Kidney tubule cell (primary cell): ENCODE measurements at places on chromosomes 16 and 17.

DNA sequence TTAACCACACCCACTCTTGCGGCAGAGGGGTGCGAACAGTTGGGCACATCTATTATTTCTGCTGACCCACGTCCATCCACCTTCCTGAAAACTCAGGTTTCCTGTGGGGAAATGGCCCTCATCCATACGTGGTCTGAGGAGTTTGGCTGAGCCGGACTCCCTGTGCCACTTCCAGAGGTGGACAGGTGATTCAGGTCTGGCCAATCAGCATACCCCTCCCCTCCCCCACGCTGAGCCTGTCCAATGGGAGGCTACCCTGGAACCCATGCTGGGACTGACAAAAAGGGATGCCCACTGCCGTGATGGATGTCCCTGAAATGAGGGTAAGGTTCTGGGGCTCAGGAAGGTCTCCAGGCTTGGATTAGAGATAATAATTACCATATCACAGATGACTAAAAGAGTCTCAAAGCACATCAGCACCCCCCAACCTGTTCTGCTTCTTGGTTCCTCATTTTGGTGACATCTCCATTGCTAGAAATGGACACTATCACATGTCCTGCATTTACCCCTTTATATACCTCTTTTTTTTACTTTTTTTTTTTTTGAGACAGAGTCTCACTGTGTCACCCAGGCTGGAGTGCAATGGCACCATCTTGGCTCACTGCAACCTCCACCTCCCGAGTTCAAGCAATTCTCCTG lies 5.3 kb upstream of the MAPK7 start:
- DNase-seq = no peak

- DNase-seq = no peak
Observed at GRCh38 chr16:82134846-82135245, 35.2 kb downstream of the MPHOSPH6 start.

DNA sequence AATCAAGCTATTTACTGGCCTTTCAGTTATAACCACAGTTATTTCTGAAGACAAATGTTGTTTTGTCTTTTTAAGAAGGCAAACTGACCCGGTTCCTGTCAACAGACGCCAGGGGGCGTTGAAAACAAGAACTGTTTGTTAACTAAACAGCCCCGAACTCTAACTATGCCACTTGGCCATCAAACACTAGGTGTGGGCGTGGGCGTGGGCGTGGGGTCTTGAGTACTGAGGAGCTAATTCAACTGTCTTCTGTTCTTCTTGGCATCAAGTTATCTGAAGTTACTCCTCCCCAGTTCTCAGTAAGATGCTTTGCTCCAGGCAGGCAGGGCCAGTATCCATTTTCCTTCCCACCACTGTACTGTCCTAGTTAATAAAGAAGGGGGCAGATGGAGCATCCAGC lies 63.3 kb upstream of the MTMR4 start:
- peak; percentile 44 for DNase-seq

GRCh38 chr17:83057397-83057761 lies 22.0 kb upstream of the METRNL start:
- DNase-seq = no peak

DNA sequence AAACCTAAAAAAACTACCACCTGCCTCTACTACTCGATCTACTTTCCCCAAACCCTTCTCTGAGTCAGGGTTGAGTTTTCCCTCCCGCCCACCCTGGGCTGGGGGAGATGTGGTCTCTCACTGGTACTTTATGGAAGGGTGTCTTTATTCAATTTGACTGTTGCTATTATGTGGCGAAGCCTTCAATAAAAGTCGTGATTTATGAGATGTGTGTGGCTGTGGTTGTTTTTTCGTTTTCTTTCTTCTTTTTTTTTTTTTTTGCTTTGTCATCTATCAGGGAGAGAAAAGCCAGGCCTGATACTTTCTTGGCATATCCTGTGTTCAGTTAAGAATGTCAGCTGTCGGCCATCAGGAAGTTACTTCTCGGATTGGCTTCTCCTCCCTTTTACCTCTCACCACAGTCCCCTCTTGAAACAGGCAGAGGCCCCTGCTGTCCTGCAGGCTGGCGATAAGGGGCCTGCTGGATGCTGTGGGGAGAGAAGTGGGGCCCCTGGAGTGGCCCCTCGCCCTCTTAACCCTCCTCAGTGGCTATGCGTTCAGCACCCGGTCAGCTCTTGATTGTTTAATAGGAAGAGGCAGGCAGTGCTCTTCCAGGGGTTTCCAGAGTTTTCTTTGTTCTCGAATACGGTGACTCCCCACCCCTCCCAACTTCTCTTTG lies 123.0 kb downstream of the MSI2 start:
- DNase-seq = no peak

DNA sequence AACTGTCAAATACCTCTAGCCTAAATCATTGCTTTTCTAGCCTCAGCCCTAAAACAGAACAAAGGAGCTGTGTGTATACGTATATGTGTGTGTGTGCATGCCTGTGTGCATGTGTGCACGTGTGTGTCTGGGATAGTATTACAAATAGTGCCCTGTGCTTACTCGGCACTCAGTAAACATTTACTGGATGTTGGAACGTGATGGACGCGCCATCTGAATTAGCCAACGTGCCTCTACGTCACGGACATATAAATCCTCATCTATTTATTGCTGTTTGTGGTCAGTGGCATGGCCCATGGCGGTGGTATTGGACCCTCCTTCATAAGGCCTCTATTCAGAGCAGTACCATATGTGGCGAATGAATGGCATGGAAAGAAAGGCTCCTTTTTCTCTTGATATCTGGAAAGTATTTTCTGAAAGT lies 37.5 kb downstream of the WWP2 start:
- DNase-seq = no peak
